GM12878 (cell line): ENCODE measurements at places on chromosomes 7 and 10. TPM values are rescaled to one million over a fixed set of nuclear protein-coding genes. Genes with fewer than 3 reads are reported as not detected.

GRCh38 chr10:110516815-110517492, 19.2 kb downstream of the DUSP5 start:
- DNase-seq: no peak

GRCh38 chr10:110414548-110415309, 83.0 kb upstream of the DUSP5 start:
- DNase-seq: peak; percentile 99

DNA sequence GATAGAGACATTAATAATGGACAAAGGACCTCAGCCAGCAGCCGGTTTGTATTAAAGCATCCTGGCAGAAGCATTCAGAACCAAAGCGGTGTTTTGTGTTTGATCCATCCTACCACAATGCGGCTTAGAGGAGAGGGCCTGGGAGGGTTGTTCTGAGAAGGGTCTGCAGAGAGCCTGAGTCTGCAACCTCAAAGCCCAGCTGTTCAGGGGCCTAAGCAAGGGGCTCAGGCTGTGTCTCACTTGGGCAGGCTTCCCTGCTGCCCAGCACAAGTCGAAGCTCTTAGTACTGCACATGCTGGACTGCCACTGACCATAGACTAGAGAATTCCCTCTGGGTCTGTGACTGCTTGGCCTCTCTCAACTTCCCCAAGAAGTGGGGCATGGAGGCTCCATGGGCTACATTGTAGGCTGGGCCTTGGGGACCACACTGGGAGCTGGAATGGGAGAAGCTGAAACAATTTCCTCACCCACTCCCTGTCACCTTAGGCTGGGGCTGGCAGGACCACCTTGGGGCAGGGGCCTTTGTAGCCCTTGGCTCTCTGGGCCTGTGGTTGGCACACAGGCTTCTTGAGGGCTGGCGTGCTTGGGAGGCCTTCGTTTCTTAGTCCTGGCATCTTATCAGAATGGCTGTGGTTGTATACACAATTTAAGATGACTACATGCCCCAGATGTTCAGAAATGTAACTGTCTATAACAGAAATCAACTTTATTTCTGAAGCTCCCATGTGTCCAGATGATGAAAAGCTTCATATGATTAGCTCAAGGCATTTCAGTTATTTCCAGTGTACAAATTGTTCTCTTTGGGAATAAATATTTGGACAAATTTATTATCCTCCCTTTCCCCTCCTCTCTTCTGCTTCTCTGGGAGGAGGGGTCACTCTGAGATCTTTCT, 44.5 kb downstream of the LRRC18 start:
- no peak for DNase-seq

GRCh38 chr7:47553309-47553708, 28.6 kb downstream of the TNS3 start:
- no peak for DNase-seq

GRCh38 chr7:100914879-100915447, 19.3 kb upstream of the ACHE start:
- no peak for DNase-seq

GRCh38 chr10:118209215-118209614, 132.9 kb downstream of the FAM204A start:
- DNase-seq: no peak

GRCh38 chr10:43949351-43949750, 300.7 kb upstream of the ZNF32 start:
- no peak for DNase-seq

DNA sequence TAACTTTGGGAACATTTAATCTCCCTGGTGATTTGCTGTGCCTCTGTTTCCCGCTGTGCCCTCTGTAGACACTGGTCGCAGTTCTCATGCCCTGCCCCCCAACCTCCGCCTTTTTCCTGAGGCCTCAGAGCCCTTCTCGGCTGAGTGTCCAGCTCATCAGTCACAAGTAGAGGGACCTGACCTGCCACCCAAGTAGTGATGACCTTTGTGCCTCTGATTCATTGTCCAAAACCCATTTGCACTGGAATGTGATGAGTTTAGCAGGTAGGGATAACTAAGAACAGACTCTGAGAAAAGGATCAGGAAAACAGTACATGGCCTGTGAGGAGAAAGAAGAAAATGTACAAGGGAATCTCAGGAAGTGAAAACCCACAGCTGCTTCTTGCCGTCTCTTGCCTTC, 58.8 kb downstream of the LANCL2 start:
- DNase-seq: no peak

GRCh38 chr7:130553398-130554029, 61.6 kb downstream of the MEST start:
- DNase-seq: no peak

GRCh38 chr10:121087129-121087528, 236.0 kb downstream of the WDR11 start:
- no peak for DNase-seq

DNA sequence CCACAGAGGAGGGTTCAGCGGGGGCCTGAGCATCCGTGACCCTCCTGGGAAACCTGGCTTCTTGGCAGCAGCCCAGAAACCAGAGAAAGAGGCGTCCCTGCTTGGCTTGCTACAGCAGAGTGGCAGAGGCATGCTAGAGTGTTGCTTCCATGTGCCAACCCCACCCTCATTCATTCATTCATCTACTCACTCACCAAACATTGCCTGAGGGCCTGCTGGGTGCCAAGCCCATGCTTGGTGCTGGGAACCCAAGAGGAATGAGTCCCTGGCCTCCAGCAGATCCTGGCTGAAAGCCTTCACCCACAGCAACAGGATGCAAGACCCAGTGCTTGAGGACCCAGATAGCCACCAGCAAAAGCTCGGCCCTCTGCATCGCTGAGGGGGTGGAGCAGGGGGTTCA, 129.0 kb downstream of the CDH23 start:
- no peak for DNase-seq

Gene TEX36
- total RNA-seq: not detected in 2 replicates

Gene OR2A5
- not detected in 2 replicates for total RNA-seq

Gene GTPBP10
- 26.6 and 33.5 TPM in 2 replicates for total RNA-seq

Gene NPC1L1
- total RNA-seq: 0.08 TPM in 1 of 2 replicates, not detected in the other

Gene LOXL4
- not detected in 2 replicates for total RNA-seq

Gene PRSS37
- total RNA-seq: not detected in 2 replicates
